ENCODE measurements at places on chromosomes 3 and 15.

GRCh38 chr3:100471444-100471843, 21.0 kb upstream of the TMEM45A start:
- DNase-seq: no peak

DNA sequence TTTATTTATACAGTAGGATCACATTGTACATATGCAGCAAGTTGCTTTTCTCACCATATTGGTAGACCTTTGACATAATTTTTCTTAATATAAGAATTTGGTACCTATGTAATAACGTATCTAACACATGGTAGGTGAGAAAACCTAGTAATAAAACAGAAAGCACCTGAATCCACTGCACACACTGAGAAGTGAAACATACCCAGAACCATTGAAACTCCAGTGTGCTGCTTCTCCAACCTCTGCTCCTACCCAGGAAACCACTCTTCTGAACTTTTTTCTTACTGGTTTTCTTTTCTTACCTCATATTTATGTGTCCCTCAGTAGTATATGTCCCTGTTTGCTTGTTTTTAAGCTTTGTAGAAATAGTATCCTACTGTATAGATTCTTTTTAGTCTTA, 293.0 kb downstream of the UBE2E2 start:
- no peak for DNase-seq

DNA sequence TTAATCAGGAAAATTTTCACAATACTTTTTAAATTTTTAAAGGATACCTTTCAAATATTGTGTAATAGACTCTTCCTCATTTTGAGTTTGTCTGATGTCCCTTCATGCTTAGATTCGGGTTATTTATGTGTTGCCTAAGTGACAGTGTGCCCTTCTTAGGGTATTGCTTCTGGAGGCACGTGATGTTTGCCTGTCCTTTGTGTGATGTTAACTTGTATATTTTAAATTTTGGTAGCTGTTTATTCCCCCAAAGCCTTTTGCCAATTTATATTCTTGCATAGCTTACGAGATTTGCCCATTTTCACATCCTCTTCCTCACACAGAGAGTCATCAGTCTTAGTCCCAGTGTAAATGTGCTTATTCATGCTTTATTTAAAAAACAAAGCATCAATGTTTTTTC, 433.1 kb downstream of the EPHB1 start:
- DNase-seq: no peak

- DNase-seq: no peak
Measured at GRCh38 chr3:174949523-174949922, 90.4 kb downstream of the NAALADL2 start.

- DNase-seq: peak; percentile 37
Measured at GRCh38 chr3:188956839-188957489, 214.8 kb upstream of the TPRG1 start.
